ENCODE measurements at places on chromosomes 13 and 19.

DNA sequence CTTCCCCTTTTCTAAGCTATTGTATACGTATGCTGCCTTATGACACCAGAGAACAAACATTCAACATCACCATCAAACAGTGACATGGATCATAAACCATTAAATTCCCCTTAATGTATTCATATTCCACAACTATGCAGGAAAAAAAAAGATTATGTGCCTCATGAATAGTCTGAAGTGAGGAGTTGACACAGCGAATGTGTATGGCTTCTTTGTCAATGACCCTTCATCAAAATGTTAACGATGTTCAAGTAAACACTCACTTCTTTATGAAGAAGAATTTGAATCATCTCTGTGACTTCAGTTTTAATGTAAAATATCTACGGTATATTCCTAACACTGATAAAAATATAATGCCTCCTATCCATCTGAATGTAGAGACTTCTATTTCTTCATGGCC is 44.6 kb downstream of the SMAD9 start:
- no peak for DNase-seq

GRCh38 chr13:104140552-104140951 is 1074.3 kb upstream of the SLC10A2 start:
- DNase-seq = no peak

- no peak for DNase-seq
Observed at GRCh38 chr13:99990126-99990977, 8.8 kb downstream of the ZIC2 start.

DNA sequence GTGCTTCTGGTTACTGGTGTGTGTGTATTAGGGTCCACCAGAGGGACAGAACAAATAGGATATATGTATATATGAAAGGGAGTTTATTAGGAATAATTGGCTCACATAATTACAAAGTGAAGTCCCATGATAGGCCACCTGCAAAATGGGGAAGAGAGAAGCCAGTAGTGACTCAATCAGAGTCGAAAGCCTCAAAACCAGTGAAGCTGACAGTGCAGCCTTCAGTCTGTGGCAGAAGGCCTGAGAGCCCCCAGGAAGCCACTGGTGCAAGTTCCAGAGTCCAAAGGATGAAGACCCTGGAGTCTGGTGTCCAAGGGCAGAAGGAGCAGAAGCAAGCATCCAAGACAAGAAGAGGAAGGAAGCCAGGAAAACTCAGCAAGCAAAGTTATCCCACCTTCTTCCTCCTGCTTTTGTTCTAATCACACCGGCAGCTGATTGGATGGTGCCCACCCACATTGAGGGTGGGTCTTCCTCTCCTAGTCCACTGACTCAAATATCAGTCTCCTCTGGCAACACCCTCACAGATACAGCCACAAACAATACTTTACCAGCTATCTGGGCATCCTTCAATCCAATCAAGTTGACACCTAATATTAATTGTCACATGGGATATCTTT is 21.7 kb upstream of the SCEL start:
- DNase-seq = no peak

DNA sequence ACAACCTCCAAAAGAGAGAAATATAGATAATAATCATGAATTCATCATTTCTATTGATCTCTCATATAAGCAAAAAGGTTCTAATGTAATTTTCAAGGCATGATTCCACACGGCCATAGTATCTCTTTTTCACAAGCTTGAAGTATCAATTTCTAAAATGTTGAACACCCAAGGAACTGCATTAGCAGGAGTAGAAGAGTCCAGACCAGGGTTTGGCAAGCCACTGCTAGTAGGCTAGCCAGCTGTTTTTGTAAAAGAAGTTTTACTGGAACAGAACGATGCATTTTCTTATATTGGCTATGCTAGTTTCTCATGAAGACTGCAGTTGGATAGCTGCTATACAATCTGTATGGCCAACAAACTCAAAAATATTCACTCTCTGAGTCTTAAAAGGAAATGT is 481.5 kb upstream of the MIR17HG start:
- DNase-seq = no peak

Measured in hematopoietic multipotent progenitor cell treated with erythropoietin and hydrocortisone succinate and interleukin-3 and kit ligand, for 17 days (in vitro differentiated cells).